ENCODE measurements at places on chromosomes 1 and 21.

DNA sequence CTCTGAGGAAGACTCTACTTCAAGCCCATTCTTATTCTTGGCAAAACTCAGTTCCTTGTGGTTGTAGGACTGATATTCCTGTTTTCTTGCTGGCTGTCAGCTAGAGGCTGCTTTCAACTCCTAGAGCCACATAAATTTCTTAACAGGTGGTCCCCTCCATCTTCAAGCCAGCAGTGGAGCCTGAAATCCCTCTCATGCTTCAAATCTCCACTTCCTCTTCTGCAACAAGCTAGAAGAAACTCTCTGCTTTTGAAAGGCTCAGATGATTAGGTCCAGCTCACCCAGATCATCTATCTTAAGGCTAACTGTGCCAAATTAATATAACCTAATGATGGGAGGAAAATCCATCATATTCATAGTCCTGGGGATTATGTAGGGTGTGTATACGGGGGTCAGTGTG lies 43.2 kb upstream of the CD34 start:
- no peak for DNase-seq

- DNase-seq = no peak
Observed at GRCh38 chr21:38355353-38355752, 98.6 kb downstream of the KCNJ15 start.

- DNase-seq = peak; percentile 62
Observed at GRCh38 chr1:205344066-205344928, 12.4 kb downstream of the KLHDC8A start.

DNA sequence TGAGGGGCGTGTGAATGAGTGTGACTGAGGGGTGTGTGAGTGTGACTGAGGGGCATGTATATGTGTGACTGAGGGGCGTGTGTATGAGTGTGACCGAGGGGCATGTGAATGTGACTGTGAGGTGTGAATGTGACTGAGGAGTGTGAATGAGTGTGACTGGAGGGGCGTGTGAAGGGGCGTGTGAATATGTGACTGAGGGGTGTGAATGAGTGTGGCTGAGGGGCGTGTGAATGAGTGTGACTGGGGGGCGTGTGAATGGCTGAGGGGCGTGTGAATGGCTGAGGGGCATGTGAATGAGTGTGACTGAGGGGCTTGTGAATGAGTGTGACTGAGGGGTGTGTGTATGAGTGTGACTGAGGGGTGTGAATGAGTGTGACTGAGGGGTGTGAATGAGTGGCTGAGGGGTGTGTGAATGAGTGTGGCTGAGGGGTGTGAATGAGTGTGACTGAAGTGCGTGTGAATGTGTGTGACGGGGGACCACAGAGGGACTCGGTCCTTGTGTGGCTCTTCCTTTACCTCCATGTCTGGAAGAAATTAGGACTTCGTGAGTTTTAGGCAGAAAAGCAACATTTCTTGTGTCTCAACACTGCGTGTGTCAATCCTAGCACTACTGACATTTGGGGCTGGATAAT lies 105.8 kb downstream of the GLIS1 start:
- DNase-seq = no peak

DNA sequence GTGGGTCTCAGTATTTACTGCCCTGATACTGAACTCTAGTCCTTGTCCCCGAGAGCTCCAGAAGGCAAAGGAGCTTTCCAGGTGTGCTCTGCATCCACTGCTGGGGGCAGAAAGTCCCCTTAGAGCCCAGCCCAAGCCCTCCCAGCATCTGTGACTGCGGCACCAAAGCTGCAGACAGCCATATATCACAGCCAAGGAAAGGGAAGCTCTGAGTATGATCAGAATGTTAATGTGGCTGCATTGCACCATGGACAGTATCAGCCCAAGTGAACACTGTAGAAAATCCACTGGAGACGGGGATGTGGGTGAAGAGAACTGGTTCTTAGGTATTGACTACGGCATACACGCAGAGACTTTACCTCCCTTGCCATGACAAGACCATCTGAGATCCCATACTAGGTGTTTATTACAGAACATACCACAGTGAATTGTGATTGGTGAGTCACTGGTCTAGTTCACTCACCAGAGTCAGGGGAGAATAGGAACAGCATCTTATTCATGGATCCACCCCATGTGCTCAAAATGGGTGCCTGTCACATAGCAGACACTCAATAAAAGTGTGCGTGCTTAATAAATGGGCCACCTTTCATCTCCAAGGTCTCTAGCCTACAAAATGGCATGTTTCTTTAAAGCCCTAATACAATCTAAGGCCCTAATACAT lies 170.3 kb downstream of the HHIPL2 start:
- no peak for DNase-seq

DNA sequence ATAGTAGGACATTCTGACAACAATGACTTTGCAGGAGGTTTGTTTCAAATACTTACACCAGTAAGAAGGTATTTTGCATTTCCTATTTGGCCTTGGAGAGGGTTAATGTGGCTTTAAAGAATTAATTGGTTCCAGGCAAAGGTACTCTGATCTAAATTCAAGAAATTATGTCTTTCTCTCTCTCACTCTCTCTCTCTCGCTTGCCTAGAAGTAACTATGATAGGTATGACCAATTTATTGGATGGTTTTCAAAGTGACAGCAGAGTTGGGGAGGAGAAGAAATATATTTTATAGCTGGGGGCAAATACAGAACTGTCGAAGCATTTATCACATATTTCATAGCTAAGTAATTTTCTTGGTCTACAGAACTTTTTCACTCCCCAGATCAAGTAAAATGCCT lies 116.0 kb downstream of the ATP6V1G3 start:
- DNase-seq = no peak

DNA sequence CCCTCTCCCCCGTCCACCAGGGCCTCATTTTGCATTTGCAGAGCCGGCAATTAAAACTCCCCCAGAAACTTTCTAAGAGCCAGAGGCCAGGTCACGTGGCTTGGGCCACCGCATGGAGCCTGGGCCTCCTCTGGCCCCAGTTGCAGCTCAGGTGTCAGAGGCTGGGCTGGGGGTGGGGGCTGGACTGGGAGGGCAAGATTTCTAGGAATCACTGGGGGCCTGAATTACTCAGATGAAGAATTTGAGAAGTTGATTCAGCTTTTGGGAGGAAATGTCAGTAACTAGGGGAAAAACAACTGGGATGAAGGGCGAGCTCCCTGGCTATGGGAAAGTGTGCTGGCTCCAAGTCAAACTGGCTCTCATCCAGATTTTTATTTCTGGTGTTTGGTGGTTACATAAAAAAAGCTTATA lies 151.0 kb downstream of the CDC7 start:
- no peak for DNase-seq

- DNase-seq = no peak
Observed at GRCh38 chr1:182069028-182069466, 7.5 kb upstream of the ZNF648 start.

- no peak for DNase-seq
Observed at GRCh38 chr1:167272369-167272957, 51.8 kb downstream of the POU2F1 start.

- no peak for DNase-seq
Observed at GRCh38 chr21:27578741-27579265, 611.9 kb upstream of the ADAMTS5 start.

GRCh38 chr1:36467700-36468455 lies 3.7 kb upstream of the MRPS15 start:
- no peak for DNase-seq

Measured in stimulated activated CD4-positive, alpha-beta T cell treated with anti-CD3 and anti-CD28 coated beads, Interleukin-2, amount 100 ng/mL, for 4 hours (primary cell).